ENCODE measurements at places on chromosomes 16 and 17.

- no peak for DNase-seq
Observed at GRCh38 chr16:79970551-79971236, 370.2 kb upstream of the MAF start.

- no peak for DNase-seq
Observed at GRCh38 chr17:66722341-66722740, 112.6 kb upstream of the CACNG5 start.

- peak; percentile 61 for DNase-seq
Observed at GRCh38 chr17:43945074-43945829, 3.0 kb upstream of the PPY start.

DNA sequence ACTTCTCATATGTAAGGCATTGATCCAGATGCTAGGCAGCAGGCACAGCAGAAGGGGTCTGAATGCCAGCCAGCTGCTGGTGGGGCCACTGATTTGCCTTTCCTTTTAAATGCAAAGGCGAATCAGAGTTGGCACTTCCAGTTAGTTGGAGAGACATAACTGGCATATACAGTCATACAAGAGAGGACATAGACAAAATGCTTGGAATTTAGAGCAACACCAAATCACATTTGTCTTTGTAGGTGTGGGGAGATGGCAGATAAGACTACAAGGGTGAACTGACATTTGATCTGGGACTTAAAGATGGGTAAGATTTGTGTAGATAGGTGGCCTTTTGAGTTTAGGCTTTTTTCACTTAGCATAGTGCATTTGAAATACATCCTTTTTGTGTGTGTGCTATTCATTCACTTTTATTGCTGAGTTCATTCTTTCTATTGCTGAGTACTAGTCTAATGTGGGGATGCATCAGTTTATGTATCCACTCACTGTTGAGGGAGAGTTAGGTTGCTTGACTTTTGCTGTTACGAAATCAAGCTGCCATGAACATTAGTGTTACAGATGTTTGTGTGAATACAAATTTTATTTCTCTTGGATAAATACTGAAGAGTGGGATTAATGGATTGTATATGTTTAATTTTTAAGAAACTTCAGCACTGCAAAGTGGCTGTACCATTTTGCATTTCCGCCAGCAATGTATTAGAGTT is 74.1 kb downstream of the SPECC1 start:
- no peak for DNase-seq

- no peak for DNase-seq
Observed at GRCh38 chr17:73126716-73127473, 34.4 kb upstream of the SLC39A11 start.

DNA sequence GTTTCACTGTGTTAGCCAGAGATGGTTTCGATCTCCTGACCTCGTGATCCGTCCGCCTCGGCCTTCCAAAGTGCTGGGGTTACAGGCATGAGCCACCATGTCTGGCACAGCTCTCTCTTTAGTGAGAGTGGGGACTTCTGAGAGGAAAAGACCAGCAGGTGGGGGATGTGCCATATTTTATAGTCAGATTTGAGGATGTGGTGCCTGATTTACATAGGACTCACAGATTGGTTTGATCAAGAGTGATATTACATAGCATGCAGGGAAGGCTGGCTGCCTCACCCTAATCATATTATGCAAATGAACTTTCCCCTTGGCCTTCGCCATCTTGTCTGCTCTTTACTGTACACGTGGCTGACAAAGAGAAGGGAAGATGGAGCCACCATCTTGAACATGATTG is 28.1 kb upstream of the MAPK3 start:
- no peak for DNase-seq

- DNase-seq, result no peak
Observed at GRCh38 chr16:25051406-25052150, 36.4 kb upstream of the ARHGAP17 start.

GRCh38 chr17:44934745-44935105 is 12.8 kb downstream of the KIF18B start:
- no peak for DNase-seq

DNA sequence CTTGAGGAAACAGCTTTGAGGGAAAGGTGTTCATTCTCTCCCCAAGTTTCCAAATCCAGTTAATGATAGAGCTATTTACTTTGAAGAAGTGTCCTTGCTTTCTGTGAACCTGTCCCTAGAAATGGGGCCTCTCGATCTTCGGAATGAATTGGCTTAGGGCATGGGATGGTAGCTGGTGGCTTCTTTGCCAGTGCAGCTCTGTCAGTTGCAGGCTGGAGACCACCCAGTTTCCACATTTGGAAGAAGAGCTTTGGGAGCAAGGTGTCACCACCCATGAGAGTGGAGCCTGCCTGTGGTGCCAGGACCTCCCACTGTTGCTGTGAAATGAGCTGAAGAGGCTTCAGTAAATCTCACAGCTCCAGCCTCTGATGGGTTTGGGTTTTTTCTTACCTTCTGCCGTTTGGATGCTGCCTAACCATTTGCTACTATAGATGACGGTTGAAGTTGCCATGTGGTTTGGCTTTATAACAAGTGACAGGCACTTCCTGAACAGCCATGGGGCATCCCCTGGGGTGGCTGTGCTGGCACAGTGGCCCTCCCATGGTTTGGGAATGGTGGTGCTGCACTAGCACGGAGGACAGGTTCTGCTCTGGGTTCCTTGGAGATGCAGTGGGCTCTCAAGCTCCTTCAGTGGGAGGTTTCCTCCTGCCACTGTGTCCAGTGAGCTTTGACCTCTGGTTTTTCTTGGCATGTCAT is 19.5 kb upstream of the SLC5A10 start:
- no peak for DNase-seq

DNA sequence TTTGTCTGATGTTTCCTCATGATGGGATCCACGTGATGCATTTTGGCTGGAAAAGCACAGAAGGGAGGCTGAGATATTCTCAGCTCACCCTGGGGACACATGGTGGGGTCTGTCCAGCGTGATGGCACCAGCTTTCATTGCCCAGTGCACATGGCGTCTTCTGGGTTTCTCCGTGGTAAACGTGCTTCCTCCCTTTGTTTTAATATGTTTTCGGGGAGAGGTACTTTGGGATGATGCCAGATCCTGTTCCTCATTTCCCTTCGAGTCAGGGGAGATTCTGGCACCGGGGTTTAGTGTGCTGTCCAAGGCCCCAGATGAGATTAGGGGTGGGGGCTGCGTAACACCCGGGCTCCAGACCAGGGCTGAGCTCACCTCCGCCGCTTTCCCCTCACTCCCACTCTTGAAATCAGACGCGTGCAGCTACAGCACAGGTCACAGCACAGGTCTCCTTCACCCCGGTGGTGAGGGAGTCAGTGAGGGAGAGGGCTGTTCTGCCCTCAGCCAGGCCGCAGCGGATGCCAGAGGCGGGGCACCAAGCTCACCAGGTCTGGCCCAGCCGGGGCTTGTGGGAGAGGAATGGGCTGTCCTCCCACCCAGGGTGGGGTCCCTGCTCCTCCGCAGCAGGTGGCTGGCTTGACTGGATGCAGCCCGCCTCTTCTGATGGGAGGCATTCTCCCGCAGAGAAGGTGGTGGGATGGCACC is 33.9 kb downstream of the COX4I1 start:
- DNase-seq, result no peak

- peak; percentile 31 for DNase-seq
Observed at GRCh38 chr17:77875051-77875780, 83.3 kb upstream of the TNRC6C start.

DNA sequence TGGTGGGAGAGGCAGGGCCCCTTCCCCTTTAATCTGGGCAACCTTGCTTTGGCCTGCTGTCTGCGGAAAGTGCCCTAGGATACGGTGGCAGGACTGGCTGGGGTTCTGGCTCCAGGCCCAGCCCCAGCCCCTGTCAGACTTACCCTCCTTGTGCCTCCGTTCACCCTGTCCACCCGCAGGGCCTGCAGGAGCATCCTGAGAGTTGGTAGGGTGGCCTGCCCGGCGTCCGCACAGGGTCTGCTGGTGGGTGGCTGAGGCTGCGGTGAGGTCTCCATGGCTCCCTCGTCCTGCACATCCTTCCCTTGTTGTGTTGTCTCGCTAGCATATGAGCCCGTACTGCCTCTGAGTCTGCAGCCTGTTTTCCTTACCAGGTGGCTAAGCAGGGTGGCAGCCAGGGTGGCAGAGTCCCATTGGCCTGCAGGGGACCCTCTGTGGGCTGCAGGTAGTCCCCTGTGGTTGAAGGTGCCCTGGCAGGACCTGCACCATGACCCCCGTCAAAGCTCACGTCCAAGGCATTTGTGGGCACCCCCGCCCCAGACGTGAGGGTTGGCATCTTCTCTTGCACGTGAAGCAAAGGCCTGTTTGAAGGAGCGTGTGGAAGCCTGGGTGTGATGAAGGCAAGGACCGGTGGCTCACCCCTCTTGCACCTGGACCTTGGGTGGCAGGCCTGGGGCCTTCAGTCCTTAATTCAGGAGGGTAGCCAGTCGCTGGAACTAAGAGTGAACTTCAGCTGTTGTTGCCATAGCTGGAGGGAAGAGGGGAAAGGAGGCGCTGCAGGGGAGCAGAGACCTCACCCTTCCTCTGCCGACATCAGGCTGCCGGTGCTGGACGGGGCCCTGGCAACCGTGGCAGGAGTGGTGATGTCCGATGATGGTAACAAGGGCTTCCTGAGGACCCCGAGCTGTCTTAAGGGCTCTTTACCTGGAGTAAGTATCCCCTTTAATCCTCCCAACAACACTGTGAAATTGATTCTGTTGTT is 293.7 kb downstream of the SEC14L1 start:
- DNase-seq, result no peak

DNA sequence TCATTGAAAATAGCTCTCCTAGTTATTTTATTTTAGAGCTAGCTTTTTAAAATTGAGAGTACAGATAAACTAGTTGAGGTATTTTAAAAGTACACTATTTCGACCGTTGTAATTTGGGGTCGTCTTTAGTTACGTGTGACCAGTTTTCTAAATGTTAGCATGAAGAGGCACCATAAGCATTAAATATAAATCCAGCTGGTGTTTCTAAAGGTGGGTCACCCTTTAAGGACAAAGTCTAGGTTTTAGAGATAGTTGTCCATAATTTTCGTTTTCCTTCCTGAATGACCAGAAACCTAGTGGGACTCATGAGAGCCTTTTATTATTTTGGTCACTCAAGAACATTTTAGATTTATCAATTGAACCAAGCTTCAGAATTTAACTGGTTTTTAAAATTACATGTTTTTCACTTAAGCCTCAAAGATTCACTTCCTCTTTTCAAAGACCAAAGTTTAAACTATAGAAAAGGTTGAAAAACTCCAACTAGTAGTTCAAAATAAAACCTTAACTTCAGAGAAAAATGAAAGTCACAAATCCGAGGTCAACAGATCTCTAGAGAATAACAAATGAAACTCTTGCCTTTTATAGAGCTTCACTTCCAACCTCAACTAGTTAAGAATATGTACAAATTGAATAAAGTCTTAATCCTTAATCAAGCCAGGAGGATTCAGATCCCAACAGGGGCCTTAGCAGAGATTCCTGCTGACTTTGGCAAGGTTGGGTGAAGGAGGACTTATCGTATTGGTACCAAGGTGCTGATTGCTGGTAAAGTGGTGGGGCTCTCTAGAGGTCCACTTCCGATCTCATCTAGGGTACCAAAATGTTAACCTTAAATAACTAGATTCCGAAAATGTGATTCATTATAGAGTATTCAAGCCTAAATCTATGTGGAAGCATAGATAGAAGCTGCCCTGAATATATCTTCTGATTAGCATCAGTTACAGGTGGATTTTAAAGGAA is 32.5 kb downstream of the PHKB start:
- DNase-seq, result no peak

GRCh38 chr16:67237396-67238277 is 9.6 kb downstream of the FHOD1 start:
- DNase-seq, result no peak

DNA sequence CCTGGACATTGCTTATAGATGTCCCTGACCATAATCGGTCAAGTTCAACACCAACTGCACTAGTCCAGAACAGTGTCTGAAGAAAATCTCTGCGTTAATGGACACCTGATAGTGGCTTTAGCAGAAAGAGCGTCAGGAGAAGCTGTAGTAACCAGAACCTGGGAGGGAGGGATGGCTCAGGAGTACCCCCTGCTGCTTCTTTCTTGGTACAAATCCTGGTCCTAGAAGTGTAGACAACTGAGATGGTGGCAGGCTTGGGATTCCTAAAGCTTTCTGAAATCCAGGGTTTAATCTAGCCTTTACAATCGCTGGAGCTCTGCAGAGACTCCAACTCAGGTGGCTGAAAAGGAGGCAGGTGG is 5.4 kb downstream of the MAP3K14 start:
- DNase-seq, result no peak

DNA sequence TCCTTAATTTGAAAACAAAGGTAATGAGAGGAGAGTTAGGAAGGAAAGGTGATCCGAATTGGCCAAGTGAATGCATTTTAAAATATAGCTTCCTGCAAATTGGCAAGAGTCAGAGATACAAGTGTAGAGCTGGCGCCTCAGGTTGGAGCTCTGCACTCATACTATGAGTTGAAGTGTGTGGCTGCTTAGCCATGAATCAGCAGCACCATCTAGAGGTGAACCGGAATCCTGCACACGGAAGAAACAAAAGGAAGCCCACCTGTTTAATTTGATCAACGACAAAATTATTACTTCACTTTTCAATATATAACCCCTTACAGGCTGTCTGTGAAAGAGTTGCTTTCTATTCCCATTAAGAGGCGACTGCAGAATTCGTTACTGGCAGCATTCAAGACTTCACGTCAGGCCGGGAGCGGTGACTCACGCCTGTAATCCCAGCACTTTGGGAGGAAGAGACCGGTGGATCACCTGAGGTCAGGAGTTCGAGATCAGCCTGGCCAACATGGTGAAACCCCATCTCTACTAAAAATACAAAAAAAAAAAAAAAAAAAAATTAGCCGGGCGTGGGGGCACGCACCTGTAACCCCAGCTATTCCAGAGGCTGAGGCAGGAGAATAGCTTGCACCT is 1253.7 kb upstream of the CDH8 start:
- DNase-seq, result no peak

GRCh38 chr17:82696916-82697807 is 1.3 kb downstream of the RAB40B start:
- no peak for DNase-seq

- no peak for DNase-seq
Observed at GRCh38 chr17:37219876-37220606, 155.7 kb upstream of the C17orf78 start.

DNA sequence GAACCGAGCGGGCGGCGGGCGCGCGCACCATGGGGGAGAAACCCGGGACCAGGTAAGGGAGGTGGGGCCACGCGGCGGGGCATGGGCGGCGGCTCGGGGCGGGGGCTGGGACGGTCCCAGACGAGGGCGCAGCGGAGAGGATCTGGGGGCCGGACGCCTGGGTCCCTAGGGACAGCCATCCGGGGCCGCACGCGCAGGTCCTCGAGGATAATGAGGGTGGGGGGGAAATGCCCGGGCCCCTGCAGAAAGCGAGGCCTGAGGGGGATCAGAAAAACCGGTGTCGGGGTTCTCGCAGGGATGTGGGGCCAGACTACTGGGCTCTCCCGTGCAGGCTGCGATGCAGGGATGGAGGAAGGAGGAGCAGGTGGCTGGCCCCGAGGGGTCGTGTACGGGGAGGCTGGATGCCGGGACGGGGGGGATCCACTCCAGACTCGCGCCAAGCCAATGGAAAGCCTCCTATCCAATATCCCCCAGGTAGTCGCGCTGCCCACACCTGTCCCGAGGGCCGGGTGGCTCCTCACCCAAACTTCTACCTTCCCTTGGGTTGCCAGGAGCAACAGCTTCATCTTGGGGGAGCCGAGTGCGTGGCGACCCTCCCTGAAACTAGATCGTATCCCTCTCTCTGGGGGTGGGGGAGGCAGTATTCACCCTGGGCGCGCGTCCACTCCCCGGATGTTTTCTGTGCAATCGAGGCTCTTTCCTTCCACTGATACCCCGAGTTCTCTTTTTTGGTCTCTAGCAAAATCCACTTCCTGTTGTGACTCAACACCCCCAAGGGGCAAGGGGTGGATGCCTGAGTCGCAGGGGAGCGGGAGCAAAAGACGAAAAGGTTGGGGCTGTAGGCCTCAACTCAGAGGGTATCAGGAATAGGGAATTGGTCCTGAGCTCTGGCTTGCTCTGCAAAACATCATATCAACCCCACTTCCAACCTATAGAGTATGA is 532 bp downstream of the ARRB2 start:
- no peak for DNase-seq

Data from fibroblast of skin of left quadriceps (primary cell).